ENCODE measurements at places on chromosomes 11 and 22. TPM values are rescaled to one million over a fixed set of nuclear protein-coding genes. Genes with fewer than 3 reads are reported as not detected.
A peak's percentile ranks its signal among the peaks of the same experiment; 100 is the strongest.

CCDC87 gene
- total RNA-seq, result 0.97 TPM

ST14 gene
- total RNA-seq, result not detected

PAMR1 gene
- 0.46 TPM for total RNA-seq

SAMM50 gene
- total RNA-seq, result 39.3 TPM

TRIM51 gene
- total RNA-seq, result not detected

GRCh38 chr22:26897384-26897783, 240.0 kb downstream of the MIAT start:
- ATAC-seq, result no peak

MFNG gene
- total RNA-seq, result 3.9 TPM

- peak; percentile 83 for ATAC-seq
Measured at GRCh38 chr11:17734418-17734911, at the start of gene KCNC1. TSS of gene KCNC1 (plus strand) at chr11:17734781. CDS start at chr11:17736003, 1,222 bp downstream.

DNA sequence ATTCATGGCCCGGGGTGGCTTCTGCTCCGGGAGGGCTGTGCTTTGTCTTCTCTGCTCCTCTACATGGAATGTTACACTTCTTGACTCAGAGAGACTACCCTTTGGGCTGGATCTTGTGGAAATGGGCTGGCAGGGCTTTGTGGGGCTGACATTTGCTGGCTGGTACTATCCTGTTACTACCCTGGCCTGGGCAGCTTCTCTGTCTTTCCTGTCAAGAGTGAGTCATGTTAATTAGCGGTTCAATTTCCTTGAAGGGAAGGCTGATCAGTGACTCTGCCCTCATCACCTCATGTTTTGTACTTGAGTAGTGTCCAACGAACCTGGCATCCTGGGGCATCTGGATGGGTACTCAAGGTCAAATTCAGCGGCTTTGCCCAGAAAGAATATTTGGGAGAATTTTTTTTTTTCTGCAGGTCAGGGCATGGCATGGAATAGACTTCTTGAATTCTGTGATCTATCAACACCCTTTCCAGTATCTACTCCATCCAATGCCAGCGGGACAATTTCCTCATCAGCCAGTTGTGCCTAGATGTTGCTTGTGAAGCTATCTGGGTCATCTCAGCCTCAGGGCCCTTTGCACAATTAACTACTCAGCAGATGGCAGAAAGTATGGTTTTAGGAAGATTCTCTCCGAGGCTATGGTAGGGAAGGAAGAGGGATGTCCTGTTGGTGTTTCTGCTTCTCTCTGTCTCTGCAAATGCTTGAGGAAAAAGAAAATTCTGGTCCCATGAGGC, 140.5 kb upstream of the PLET1 start:
- no peak for ATAC-seq

DNA sequence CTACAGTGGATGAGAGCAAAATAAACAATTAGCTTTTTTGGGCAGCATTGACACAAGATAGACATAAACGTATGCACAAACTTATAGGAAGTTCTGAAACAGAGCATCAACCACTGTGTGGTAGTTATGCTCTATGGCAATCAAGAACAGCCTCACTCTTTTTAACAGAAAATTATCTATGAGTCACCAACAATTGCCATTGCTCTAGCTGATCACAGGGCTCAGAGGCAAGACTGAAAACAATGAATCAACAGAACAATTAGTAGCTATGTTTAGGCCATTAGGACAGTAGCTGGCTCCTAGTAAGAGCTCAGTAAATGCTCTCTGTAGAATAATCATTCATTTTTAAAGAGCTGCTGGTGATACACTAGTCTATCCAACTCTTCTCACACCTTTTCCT, 34.9 kb upstream of the PICALM start:
- no peak for ATAC-seq

DNA sequence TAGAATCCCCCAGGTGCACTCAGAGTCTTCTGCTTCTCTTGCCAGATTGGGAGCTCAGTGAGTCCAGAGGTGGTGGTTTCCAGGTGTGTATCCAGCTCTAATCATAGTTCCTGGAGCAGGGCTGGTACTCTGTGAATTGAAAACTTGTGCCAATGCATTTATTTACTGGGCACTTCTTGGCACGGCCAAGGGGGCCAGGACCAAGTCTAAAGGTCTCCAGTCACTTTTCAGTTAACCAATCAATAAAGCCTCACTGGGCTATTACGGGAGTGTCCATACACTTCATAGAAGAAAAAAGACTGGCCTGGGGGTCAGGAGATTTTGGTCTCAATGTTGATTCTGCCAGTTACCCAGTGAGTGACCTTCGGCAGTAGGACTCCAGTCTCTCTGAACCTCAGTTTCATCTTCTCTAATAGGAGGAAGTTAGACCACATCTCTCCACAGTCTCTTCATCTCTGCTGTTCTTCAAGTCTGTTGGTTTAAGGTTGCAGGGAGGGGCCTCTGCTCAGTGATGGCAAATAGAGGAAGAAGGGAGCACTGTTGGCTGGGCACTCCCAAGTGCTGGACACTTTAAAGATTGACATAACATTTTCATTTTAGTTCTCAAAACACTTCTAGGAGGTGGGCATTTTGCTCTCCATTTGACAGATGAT, 188.5 kb upstream of the E2F8 start:
- ATAC-seq, result no peak

FREY1 gene
- total RNA-seq, result 1.9 TPM

DNA sequence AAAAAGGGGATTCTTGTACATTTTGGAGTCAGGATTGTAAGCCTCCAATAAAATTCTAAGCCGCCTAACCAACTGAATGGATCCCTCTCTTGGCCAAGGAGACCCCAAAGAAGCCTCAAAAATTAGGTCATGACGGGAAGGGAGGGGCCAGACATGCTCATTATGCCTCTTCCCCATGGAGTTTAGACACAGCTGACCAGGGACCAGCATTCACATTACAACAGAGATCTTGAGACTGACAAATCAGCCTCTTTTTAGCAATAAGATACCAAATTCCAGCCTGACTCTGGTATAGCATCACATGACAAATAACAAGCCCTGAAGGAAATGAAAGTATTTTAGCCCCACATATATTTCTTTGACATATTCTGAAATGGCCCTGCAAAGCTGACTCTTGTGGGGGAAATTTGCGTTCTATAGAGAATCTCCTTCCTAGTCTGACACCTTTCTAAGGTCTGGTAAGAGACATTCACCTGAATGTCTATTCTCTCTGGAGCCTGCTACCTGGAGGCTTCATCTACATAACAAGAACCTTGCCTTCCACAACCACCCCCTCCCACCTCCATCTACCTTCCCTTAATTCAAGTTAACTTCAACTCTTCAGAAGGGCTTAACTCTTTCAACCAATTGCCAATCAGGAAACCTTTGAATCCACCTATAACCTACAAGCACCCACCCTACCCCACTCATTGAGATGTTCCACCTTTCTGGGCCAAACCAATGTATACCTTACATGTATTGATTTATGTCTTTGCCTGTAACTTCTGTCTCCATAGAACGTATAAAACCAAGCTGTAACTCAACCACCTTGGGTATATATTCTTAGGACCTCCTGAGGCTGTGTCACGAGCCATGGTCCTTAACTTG, 10.3 kb downstream of the GAL start:
- no peak for ATAC-seq

- no peak for ATAC-seq
Measured at GRCh38 chr11:14713496-14714244, 70.1 kb downstream of the PDE3B start.

GRCh38 chr22:42780070-42780540, 59.4 kb upstream of the A4GALT start:
- ATAC-seq, result peak; percentile 94

BAIAP2L2 gene
- total RNA-seq, result 0.26 TPM

- no peak for ATAC-seq
Measured at GRCh38 chr22:35900483-35901168, 128.0 kb downstream of the RBFOX2 start.

Data from motor neuron (in vitro differentiated cells).